IPS DF 6.9 (cell line): ENCODE measurements at places on chromosomes 13 and 19.

- no peak for DNase-seq
Observed at GRCh38 chr13:99517577-99517976, 16.3 kb downstream of the TM9SF2 start.

- DNase-seq, result no peak
Observed at GRCh38 chr13:25686831-25687470, 315.2 kb downstream of the ATP8A2 start.

DNA sequence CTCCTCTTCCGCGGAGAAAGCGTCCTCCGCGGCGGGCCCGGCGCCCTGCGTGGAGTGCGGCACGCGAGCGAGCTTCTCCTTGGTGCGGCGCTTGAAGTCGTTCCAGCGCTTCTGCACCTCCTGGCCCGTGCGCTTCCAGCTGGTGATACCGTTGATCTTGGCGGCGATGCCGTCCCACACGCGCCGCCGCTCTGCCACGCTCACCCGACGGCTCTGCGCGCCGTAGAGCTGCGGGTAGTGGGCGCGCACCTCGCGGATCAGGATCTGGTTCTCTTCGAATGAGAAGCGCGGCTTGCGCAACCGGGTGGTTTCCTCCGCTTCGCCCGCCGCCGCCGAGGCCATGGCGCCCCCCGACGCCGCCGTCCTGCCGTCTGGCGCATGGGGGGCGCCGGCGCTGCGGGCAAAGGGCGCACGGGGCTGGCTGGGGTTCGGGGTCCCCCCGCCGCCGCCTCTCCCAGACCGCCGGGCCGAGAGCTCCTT is 941 bp downstream of the MYPOP start:
- no peak for DNase-seq

DNA sequence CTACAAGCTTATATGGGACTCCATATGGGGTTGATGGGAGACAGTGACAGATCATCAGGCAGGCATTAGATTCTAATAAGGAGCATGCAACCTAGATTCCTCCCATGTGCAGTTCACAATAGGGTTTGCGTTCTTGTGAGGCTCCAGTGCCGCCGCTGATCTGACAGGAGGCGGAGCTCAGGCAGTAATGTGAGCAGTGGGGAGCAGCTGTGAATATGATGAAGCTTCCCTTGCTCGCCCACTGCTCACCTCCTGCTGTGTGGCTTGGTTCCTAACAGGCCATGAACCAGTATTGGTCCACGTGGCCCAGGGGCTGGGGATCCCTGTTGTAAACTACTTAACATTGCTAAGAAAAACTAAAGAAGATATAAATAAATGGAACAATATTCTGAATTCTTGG is 378.4 kb downstream of the KCNRG start:
- DNase-seq, result no peak

GRCh38 chr19:995051-995827 is 5.0 kb upstream of the GRIN3B start:
- DNase-seq, result no peak

- DNase-seq, result no peak
Observed at GRCh38 chr19:45729800-45730290, 851 bp downstream of the FBXO46 start.

DNA sequence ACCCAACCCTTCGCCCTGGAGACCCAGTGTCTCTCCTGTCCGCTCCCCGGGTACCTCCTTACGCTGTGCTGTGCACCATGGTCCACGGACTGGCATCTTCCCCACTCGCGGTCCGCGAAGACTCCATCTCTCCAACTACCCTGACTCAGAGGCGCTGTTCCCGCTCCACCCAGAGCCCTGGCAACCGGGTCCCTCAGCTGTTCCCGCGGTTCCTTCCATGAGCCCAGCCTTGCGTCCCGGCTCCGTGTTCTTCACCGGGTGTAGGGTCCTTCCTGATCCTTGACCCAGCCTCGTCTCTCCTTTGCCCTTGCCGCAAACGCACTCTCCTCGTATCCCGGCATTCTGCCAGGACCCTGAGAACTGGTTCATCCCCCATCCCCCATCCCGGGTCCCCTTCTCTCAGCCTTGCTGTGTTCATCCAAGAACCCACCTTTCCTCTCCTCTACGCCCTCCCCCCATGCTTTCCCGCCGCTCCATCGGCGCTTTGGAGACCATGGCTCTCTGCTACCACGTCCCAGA is 664 bp downstream of the ICAM5 start:
- no peak for DNase-seq

GRCh38 chr19:18123819-18124218 is 26.2 kb downstream of the MAST3 start:
- no peak for DNase-seq

DNA sequence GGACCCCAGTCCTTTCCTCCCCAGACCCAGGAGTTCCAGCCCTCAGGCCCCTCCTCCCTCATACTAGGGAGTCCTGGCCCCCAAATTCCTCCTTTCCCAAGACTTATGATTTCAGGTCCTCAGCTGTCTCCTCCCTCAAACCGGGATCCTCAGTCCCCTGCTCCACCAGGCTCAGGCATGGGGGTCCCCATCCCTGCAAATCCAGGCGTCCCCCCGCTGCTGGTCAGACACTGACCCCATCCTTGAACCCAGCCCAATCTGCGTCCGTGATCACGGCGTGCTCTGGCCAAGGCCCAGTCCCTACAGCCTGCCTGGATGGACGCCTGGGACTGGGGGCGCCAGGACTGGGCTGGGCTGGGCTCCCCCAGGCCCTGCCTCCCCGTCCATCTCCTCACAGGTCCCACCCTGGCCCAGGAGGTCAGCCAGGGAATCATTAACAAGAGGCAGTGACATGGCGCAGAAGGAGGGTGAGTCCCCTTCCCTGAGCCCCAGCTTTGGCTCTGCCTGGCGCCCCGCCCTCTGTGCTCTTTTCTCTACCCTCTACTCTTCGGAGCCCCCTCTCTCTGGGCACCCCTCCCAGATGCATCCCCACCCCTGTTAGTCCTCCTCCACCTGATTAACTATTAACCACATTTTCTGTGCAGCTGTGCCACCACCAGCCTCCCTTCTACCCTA is 672 bp downstream of the HPN start:
- no peak for DNase-seq

- DNase-seq, result no peak
Observed at GRCh38 chr19:42017040-42017439, 23.0 kb upstream of the ATP1A3 start.

DNA sequence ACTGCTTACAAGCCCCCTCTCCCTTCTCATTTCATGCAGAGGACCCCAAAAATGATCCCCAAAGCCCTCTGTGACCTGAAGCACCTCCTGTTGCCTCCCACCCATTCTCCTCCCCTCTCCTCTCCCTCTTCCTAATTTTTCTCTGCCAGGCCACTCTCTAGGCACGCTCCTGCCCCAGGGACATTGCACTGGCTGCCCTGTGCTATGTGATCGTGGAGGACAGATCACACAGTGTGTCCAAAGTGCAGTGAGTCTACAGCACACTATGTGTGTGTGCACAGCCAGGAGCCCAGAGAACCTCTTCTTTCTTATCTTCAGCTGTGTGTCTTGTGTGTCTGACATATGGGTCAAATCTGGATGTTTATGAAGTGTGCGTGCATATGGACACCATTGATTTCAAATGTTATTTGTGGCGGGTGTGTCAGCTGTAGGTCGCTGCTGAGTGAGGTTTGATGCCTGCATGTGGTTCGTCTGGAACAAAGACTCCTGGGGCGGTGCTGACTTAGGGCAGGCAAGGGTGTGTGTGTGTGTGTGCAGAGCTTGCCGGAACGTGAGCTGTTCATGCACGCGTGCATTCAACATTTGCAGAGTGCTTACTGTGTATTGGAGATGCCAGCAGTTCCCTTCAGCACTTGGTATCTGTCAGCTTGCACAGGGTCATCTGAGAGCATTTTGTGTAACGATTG is 2.1 kb upstream of the KLHL26 start:
- no peak for DNase-seq

DNA sequence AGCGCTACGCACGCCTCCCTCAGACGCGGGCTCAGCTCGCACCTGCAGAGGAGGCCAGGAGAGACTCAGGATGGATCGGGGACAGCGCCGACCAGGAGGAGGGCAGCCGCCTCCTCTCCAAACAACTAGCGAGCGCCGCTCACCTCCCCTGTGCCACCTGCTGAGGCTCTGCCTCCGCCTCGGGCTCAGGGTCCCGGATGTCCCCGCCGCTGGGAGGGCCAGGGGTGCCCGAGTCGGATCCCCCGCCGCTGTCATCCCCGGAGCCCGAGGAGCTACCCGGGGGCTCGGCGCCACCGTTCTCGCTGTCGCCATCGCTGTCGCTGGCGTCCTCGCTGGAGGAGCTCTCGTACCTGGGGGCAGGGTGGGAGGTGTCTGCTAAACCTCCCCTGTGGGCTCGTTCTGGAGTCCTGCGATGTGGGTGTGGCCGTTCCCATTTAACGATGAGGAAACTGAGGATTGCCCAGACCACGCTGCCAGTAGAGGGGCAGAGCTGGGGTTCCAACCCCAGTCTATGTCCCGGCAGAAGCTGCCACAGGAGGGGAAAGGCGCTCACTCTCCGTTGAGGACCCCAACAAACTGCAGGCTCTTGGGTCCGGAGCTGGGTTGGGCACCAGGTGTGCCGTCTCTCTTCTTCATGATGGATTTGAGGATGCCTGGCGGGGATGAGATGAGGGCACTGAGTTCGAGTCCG is 9.2 kb downstream of the KANK3 start:
- DNase-seq, result no peak

GRCh38 chr19:37845932-37846331 is 60.5 kb downstream of the WDR87 start:
- no peak for DNase-seq

DNA sequence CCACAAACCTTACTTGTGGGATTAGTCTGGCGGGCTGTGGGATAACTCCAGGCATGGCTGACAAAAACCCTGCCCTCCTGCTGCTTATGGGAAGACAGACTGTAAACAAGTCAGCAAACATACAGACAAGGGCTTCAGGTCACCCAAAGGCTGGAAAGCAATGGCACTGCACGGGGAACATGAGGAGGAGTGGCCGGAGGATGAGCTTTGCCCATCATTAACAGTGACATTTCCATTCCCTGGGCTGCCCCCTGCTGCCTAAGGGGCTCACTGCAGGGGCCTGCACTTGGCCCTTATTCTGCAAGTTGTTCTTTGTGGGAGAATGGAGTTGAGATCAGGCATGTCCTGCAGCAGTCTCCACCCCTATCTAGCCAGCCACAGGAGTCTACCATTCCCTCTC is 91.3 kb downstream of the UQCRFS1 start:
- DNase-seq, result peak; percentile 5

GRCh38 chr19:20612711-20613316 is 47.2 kb upstream of the ZNF737 start:
- no peak for DNase-seq

GRCh38 chr13:77752512-77753069 is 55.1 kb downstream of the SLAIN1 start:
- DNase-seq, result no peak

GRCh38 chr13:60018536-60018935 is 145.2 kb downstream of the DIAPH3 start:
- DNase-seq, result no peak

- no peak for DNase-seq
Observed at GRCh38 chr19:23571175-23571574, 115.8 kb downstream of the ZNF675 start.

GRCh38 chr13:34161931-34162543 is 344.1 kb downstream of the RFC3 start:
- DNase-seq, result no peak

- no peak for DNase-seq
Observed at GRCh38 chr19:35760711-35761349, 2.9 kb downstream of the PROSER3 start.

DNA sequence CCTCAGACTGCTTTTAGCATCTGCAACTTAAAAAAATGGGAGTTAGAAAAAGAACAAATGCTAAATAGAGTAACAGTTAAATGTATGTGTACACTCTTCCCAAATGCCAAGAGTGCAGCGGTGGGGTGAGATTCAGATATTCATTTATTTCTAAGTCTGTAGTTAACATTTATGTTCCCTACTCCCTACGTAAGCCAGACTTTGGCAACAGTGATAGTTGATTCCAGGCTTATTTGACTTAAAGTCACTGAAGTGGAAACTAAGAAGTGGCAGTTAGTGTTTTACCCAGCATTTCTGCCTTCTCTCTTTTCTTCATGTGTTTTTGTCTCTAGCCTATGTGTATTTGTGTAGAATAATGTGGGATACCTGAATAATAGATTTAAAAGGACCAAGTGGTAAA is 4.5 kb downstream of the MIR17HG start:
- DNase-seq, result no peak

DNA sequence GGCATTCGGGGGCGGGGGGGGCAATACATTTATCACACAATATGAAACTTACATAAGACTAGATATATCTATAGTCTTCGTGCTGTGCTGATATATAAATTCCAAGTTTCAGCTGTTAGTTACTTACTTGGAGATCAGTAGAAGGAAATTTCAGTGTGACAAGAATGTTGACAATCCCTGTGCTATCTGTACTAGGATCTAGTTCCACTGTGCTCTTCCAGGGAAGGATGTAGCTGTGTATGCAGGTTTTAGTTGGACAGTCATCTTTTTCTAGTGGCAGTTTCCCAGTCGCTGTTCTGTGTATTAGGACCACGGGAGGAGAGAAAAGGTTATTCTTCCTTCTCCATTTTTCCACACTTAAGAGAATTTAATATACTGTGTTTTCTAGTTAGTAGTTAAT is 3.2 kb upstream of the TRIM13 start:
- DNase-seq, result no peak

DNA sequence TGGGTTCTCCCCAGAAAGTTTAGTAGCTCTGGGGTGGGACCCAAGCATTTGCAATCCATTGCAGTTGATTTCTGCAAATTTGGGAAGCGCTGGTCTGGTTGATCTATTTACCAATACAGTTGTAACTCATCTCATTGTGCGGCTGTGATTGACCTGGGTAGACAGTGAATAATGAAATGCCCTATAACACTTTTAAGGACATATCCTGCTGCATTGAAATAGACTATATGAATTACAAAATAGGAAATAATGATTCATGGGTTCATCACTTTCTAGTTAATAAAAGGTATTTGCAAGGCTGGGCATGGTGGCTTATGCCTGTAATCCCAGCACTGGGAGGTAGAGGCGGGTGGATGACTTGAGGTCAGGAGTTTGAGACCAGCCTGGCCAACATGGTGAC is 59.0 kb upstream of the FARP1 start:
- no peak for DNase-seq

- DNase-seq, result no peak
Observed at GRCh38 chr19:10135551-10136334, 16.0 kb upstream of the EIF3G start.

DNA sequence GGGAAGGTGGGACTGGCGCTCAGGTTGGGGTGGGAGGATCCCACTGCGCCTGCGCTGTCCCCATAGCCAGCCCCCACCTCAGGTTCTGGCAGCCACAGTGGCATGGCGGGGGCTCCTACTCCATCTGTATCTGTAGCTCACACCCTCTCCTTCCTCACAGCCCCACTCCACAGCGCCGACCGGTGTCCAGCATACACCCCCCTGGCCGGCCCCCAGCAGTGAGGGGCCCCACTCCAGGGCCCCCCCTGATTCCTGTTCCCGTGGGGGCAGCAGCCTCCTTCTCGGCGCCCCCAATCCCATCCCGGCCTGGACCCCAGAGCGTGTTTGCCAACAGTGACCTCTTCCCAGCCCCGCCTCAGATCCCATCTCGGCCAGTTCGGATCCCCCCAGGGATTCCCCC is 6.0 kb downstream of the TMED1 start:
- DNase-seq, result no peak

DNA sequence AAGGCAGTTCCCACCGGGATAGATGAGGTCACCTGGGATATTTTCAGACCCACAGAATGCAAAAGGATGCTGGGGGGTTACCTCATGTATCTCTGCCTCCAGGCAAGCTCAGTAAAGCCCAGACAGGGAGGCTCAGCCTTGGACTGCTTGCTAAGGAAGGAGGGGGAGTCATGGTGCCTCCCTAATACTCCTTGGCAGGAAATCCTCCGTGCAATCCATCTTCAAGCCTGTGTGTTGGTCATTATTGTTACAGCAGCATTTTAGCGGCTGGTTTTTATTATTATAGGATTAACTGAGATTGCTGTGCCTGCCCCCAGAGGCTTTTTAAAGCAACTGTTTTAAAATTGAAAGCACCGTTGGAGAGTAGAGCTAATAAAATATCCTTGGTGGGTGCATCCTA is 188.5 kb upstream of the UBL3 start:
- no peak for DNase-seq
